Breast epithelium (tissue), 4 donors: ENCODE measurements at places on chromosomes 7 and 10.

DNA sequence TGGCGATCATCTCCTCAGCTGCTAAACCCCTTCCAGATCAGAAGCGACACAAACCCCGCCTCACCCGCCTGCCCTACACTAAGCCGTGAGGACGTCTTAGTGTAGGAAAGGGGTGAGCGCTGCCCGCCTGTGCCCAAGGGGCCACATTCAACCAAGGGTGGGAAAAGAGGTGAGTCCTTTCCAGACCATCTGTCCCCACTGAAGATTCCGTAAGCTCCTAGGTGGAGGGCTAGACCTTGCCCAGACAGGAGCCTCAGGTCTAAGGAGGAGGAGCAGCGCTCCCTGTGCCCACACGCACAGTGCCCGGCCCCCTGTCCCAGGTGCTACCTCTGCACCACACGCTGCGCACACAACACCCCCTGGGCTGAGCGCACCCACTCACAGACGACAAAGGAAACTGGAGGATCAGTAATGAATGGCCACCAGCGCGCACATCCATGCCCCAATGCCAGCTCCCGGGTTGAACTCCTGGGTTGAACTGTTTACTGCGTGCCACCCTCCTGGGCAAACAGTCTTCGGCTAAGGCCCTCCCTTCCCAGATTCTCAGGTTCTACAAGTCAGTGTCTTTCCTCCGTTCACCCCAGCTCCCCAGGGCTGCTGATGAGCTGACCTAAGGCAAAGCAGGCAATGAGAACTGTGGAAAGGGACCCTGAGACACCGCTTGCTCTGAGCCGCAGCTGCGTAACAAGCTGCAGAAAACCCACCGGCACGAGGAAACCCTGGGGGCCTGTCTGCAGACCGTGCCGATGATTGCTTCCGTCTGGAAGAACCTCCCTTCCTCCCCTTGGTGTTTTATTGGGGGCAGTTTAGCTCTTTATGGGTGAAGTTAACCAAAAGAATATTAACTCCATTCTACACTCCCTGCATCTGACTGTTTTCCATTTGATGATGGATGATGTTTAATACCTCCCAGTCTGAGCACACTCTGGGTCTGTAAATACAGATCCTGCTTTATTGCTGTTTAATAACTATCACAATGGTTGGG, 185.9 kb downstream of the MAD1L1 start:
- DNase-seq = no peak

- no peak for DNase-seq
Measured at GRCh38 chr7:47747160-47747559, 165.2 kb upstream of the TNS3 start.

DNA sequence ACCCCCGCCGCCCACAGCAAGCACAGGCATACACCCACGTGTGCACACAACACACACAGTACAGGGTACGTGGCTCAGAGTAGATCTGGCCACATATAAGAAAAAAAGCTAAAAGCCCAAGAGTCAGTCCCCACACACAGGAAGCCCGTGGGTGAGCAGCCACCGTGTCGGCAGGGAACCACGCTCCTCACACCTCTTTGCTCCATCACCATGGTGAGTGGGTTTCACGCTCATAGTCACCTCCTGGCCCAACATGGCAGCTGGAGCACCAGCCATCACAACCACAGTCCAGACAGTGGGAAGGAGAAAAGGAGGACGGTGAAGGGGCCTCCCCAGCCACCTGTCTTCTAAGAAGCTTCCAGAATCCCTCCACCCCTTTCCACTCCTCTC, 76.0 kb upstream of the PDGFA start:
- DNase-seq = no peak

- no peak for DNase-seq
Measured at GRCh38 chr10:71423901-71424300, 27.2 kb downstream of the CDH23 start.

DNA sequence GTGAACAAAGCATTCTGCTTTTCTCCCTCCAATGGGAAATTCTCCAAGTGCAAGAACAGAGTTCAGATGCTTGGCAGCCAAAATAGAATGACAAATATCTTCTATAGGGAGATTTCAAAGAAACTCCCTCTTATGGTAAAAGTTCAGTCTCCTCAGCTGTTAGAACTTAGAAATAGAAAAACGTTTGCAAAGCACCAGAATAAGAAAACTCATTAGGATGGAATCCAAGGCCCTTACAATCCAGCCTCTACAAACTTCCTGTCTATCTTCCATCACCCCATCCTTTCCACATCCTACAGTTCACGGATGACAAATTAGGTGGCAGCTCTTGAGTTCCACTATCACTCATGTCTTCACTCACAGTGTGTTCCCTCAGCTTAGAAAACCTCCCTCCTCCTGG, 25.7 kb downstream of the FAM13C start:
- no peak for DNase-seq

DNA sequence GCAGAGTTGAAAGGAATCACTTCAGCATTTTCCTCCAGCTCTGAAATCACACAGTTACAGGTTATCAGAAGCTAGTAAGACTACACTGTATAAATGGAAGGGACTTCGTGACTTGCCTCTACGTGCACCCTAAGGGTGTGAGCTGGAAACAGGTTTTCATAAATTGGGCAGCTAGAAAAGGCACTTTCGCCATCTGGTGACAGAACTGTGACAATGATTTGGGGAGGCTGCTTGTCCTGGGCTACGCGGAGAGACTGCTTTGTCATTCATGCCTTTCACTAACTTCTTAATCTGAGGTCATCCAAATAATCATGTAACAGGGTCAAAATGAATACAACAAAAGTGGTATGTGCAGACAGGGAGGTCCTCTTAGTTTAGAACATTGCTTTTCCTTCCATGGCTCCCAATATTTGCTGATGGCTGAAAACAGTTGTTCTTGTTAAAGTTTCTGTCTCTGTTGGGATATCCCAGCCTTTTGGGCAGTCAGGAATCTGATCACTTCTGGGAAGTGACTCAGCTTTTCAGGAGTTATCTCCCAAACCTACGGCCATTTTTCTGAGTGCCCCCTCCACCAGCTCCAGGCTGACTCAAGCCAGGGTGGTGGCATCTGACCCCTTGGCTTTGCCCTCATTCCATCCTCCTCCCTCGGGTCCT, 17.8 kb downstream of the VWC2 start:
- no peak for DNase-seq

- no peak for DNase-seq
Measured at GRCh38 chr7:83117466-83117865, 45.2 kb downstream of the PCLO start.

GRCh38 chr7:15625466-15625865, 61.0 kb downstream of the MEOX2 start:
- DNase-seq = no peak
